ENCODE measurements at places on chromosomes 12 and 14.

- DNase-seq: no peak
Measured at GRCh38 chr14:88198446-88198845, 124.6 kb downstream of the KCNK10 start.

- DNase-seq: no peak
Measured at GRCh38 chr12:76031081-76031413, 529 bp downstream of the PHLDA1 start.

- DNase-seq: no peak
Measured at GRCh38 chr12:98294051-98294805, 221.2 kb upstream of the TMPO start.

DNA sequence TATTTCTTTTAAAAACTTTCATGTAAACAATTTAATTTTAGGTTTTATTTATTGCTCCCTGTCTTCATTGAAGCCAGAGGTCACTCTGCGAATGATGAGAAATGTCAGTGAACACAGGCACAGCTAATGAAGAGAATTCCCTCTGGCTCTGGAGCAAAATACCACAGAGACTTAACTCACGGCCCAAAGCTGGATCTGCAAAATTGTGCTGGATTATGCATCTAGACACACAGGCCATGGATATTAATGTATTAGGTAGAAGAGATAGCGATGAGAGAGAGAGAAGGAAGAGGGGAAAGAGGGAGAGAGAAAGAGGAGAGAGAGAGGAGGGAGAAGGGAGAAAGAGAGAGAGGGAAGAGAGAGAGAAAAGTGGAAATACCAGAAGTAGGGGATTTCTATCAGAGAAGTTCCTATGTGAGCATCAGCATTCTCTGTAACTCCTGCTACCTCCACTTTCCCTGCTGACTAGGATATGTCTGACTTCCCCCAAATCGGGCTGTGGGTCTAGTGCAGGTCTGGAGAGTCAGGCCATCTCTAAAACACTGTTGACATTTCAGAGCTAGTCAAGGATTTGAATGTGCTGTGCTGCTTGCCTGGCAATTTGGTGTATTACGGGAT, 3.7 kb downstream of the ARHGDIB start:
- no peak for DNase-seq

DNA sequence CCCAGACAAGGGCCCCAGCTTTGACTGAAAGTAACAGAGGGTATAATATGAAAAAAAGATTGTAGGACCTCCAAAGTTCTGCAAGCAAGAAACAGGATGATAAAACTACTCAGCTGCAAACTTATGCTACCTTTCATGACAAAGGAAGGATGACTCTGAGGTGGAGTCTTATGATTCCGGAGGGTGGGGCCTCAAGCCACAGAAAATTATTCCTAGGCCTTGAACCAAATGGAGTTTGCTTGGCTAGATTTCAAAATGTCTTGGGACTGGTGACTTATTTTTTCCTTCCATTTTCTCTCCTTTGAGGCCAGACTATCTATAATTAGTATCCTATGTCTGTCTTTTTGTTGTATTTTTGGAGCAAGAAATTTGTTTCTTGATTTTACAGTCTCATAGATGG, 336.4 kb downstream of the LRIG3 start:
- no peak for DNase-seq

DNA sequence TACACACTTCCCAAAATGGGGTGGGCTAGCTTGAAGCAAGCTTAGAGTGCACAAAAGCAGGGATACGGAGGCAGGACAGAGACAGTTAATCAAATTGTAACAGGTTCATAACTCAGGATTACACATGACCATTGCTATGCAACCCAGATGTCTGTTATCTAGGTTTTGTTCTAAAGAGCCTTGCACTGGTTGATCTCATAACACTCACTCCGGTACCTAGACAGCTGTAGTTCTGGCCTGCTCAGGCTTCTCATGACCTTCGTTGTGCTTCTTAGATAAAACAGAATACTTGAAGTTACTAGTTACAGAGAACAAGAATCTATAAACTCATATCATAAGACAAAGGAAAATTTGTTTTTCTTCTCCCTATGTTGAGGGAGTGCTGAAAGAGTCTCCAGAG, 983.4 kb downstream of the TMEM121 start:
- DNase-seq: no peak

GRCh38 chr14:52463375-52463774, 88.9 kb downstream of the TXNDC16 start:
- no peak for DNase-seq

All from dermis microvascular lymphatic vessel endothelial cell (primary cell).